Brain microvascular endothelial cell (primary cell): ENCODE measurements at places on chromosomes 7 and 10.

DNA sequence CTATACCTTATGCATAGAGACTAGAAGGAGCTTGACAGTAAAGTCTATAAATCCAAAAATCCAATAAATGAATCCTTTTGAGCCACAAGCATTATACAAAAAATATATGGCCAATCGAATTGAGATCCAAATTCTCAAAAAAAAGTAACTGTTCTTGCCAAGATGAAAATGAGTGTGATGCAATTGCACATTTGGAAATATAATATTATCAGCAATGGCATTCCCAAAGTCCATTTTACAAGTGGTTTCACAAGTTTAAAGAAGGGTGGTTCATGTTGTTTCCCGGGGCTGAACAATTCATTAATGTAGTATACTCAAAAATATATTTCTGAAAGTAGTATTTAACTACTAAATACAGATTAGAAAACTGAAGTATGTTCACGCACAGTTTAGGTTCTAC lies 7.3 kb downstream of the RP9 start:
- no peak for DNase-seq

DNA sequence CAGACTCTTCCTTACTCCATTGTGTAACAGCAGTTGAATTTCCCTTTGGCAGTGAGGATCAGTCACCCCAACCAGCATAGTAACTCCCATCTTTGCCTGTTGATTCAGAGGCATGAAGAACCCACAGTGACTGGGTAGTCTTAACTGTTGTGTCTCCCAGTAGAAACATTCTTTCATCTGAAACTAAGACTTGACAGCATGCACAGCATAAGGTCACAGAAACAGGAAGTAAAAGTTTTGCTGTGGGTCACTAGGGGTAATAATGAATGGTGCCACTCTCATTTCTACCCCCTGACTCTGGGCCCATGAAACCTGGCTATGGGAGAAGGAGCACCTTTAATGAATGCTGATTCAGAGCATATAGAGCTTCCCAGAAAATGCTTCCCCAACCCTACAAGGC lies 8.3 kb upstream of the FRMPD2 start:
- no peak for DNase-seq

- DNase-seq: no peak
Measured at GRCh38 chr10:119073584-119073983, 7.0 kb downstream of the EIF3A start.

DNA sequence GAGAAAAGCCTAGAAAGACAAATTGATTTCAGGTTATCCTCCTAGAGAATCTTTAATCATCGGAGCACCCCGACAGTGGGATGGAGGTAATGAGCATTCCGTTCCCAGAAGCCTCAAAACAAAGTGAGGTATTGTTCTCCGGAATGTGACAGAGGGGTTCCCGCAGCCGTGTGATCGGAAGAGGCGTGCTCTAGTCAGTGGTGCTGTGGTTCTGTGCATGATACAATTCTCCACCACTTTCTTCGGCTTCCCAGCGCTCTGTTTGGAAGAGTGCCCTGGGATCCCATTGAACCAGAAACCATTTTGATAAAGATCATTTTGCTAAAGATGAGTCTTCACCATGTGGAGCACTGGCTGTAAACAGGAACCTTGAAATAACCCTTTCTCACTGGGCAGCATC lies 434.6 kb downstream of the PAXIP1 start:
- DNase-seq: no peak

DNA sequence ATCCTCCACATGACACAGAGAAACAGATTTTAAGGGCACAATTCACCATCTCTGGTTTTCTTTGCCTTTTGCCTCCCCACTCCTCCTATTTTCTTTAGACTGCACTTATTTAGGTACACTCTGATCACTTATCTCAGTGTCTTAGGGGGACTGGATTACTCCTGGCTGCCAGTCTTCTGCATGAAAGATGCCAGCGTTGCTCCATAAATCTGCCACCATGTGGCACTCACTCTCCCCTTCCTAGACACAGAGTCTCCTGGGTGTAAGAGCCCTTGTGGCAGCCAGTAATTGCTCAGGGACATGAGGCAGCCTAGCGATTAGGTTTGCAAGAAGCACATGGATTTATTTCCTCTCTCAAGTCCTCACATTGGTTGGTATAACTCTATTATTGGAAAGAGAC lies 34.5 kb upstream of the RBM20 start:
- DNase-seq: no peak

DNA sequence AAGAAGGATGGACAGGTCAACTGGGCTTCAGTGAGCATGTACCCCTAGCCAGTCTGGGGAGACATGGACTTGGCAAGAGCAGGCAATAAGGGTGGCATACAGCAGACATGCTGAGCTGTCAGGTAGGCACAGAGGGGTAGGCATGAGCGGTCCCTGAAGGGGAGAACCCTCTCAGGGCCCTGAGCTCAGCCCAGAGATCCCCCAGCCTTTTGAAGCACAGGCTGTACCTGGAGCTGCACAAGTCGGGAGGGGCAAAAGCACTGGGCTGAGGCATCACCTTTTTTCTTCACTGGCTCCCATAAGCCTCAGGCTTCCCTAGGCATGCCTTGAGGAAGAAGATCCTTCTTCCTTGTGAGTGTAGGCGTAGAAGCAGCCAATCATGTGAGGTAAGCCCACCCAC lies 42.3 kb downstream of the ZNF727 start:
- DNase-seq: no peak

- no peak for DNase-seq
Measured at GRCh38 chr10:132142396-132143161, 44.2 kb upstream of the DPYSL4 start.

DNA sequence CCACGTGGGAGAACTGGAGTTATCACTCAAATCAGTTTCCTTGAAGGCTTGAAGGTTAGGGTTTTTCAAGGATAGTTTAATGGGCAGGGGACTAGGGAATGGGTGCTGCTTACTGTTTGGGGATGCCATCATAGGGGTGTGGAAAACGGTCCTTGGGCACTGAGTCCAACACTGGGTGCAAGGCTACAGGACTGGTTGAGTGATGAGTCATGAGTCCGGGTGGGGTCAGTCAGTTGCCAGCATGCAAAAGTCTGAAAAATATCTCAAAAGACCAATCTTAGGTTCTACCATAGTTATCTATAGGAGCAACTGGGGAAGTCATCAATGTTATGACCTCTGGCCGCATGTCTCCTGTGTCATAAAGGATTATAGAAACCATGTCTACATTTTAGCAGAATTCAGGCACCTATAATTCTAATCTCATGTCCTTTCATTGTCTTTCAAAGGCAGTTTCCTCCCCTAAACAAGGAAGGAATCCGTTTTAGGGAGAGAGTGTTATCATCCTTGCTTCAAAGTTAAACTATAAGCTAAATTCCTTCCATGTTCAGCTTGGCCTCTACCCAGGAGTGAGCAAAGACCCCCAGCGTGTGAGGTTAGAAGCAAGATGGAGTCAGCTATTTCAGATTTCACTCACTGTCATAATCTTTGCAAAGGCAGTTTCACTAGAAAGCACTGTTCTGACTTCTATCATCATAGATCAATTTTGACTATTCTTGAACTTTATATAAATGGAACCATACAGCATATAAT lies 94.5 kb downstream of the COL26A1 start:
- no peak for DNase-seq

DNA sequence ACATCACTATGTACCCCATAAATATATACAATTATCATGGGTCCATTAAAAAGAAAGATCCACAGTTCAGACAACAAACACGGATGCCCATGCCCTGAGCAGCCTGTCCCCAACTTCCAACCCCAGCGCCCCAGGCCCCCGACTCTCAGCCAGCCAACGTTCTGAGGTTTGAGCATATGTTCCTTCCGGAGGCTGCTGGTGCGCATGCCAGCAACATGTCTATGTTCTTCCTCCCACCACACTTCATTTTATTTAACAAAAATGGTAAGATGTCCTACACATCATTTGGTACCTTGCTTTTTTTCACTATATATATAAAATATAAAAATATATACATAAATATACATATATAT lies 250.9 kb downstream of the MAD1L1 start:
- no peak for DNase-seq

GRCh38 chr10:124291001-124291701 lies 127.6 kb downstream of the OAT start:
- no peak for DNase-seq

- DNase-seq: no peak
Measured at GRCh38 chr7:122397381-122397780, 92.8 kb upstream of the FEZF1 start.

DNA sequence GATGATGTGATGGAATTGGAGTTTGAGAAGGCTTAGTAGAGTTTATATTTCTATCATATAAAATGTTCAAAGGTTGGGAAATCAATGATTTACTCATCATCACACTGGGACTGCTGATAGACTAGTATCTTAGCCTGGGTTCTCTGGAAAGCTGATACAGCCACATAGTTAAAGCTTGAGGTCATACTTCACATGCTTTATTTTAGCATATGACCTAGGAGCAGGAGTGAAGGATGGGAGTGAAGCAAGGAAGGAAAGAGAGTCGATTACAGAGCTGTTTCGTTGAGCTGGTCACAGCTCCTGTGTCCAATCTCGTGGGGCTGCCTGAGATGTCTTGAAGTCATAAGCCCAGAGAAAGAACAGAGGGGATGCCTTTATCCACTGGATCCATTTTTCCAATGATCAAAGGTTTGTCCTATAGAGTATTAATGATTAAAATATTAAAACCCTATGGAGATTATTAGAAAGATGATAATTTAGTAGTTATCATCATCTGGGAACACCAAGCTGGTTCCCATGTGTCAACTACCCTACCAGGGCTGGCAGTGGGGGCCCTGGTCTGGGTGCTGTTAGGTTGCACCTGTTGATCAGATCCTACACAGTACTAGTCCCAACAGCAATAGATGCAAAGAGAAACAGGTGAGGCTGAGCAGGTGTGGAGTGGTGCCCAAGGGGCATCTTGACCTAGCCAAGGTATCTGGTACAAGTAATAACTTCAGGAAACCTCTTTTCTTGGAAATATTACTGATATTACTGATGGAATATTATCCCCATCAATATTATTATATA lies 77.8 kb downstream of the BAMBI start:
- peak; percentile 22 for DNase-seq

DNA sequence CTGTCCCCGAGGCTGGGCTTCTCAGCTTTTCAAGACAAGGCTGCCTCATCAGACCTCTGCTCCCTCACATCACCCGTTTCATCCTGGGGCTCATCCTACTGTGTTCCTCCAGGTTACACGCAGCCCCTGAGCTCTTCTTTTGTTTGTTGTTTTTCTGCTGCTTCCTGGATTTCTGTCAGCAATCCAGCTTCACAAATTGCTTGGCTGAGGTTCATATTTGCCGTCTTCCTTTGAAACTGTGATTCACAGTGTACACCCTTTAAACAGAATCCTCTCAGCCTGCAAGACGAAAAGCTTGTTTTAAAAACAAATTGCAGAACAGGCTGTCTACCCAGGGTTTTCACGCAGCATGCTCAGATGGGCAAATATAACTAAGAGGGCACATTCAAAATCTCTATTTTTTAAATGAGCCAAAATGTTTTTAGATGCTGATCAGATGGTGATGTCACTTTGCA lies 39.1 kb upstream of the PARD3 start:
- peak; percentile 43 for DNase-seq

DNA sequence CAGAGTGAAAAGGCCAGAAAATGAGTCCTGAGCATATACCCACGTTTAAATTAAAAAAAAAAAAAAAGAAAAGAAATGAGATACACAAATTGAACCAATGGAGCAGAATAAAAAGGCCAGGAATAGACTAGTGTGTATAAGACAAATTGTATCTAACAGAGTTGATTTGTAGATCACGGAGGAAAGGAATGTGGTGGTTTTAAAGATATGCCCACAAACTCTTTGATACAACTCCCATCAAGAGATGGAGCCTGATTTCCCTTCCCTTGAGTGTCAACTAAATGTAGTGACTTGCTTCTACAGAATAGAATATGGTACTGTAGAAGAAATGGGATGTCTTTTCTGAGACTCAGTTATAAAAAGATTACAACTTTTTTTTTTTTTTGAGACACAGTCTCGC lies 10.4 kb downstream of the SYPL1 start:
- DNase-seq: no peak

GRCh38 chr7:139397192-139397591 lies 37.5 kb downstream of the LUC7L2 start:
- no peak for DNase-seq

DNA sequence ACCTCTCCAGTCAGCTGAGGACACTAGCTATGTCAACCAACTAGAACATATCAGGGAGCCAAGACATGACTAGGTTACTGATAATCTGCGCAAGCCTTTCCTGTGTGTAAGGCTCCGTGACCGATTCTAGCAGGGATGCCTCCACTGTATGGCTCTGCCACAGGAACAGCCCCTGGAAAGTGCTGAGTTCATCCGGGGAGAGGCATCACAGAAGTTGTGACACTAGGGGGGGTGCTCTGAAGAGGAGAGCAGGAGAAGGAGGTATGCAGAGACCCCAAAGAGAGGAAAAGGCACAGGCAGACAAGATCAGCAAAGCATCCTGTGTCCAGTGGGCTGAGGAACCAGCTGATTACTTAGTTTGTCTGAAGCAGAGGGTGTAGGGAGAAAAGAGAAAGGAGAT lies 13.5 kb downstream of the UPP1 start:
- DNase-seq: no peak
